GM12878 (cell line): ENCODE measurements at places on chromosomes 16 and 17. TPM values are rescaled to one million over a fixed set of nuclear protein-coding genes. Genes with fewer than 3 reads are reported as not detected.

TEX19 gene
- total RNA-seq, result 0.19 TPM in 1 of 2 replicates, not detected in the other

THAP11 gene
- total RNA-seq, result 27.3 and 30.0 TPM in 2 replicates

SPNS3 gene
- total RNA-seq, result 2.0 and 2.3 TPM in 2 replicates

SLFN14 gene
- total RNA-seq, result not detected in 2 replicates

MYH3 gene
- 1.1 and 1.4 TPM in 2 replicates for total RNA-seq

C1QTNF1 gene
- 0.21 and 0.56 TPM in 2 replicates for total RNA-seq

CLDN7 gene
- total RNA-seq, result 0.61 and 1.3 TPM in 2 replicates

MARVELD3 gene
- total RNA-seq, result not detected in 2 replicates

SEZ6 gene
- not detected in 2 replicates for total RNA-seq

UNC13D gene
- total RNA-seq, result 58.6 and 63.9 TPM in 2 replicates

NUBP2 gene
- 73.2 and 79.8 TPM in 2 replicates for total RNA-seq

GLIS2 gene
- 0.51 and 0.61 TPM in 2 replicates for total RNA-seq

NPIPB6 gene
- 0.44 and 1.2 TPM in 2 replicates for total RNA-seq

KRT40 gene
- total RNA-seq, result not detected in 2 replicates

BRIP1 gene
- 14.5 and 15.0 TPM in 2 replicates for total RNA-seq

GLP2R gene
- total RNA-seq, result not detected in 2 replicates

KRT32 gene
- total RNA-seq, result not detected in 2 replicates

TAT gene
- total RNA-seq, result 0.44 and 0.51 TPM in 2 replicates

SRSF1 gene
- 429 and 438 TPM in 2 replicates for total RNA-seq

SLC52A1 gene
- total RNA-seq, result not detected in 2 replicates

XYLT1 gene
- total RNA-seq, result 13.2 and 14.8 TPM in 2 replicates

RNU2-1 gene
- 9,631 and 10,813 TPM in 2 replicates for total RNA-seq

CCL13 gene
- not detected in 2 replicates for total RNA-seq

GGT6 gene
- total RNA-seq, result 0.16 and 0.26 TPM in 2 replicates

FDXR gene
- total RNA-seq, result 62.0 and 66.2 TPM in 2 replicates
